Activated T-helper 1 cell treated with anti-CD3 and anti-CD28 coated beads, Interleukin-2, amount 50 U/mL, for 16 hours (primary cell): ENCODE measurements at places on chromosomes 16 and 17.

- no peak for DNase-seq
Observed at GRCh38 chr17:15913826-15914225, 31.1 kb upstream of the ADORA2B start.

DNA sequence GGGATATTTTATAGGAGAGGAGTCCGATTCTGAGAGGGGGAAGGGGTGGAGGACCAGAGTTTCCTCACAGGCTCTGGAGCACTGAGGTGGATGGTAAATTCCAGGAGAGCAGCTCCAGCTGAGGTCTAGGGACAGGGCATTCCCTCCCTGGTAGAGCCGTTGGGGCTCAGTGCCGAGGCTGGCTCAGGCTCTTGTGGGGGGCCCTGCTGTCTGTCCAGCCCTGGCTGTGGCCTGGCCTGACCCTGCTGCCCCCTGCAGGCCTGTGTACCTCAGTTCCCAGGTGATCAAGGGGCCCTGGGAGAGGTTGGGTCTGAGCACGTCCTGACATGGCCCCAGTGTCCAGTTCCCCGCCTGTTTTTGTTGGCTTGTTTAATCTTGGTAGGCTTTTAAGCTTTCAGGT, 16.8 kb downstream of the ZNF750 start:
- no peak for DNase-seq

DNA sequence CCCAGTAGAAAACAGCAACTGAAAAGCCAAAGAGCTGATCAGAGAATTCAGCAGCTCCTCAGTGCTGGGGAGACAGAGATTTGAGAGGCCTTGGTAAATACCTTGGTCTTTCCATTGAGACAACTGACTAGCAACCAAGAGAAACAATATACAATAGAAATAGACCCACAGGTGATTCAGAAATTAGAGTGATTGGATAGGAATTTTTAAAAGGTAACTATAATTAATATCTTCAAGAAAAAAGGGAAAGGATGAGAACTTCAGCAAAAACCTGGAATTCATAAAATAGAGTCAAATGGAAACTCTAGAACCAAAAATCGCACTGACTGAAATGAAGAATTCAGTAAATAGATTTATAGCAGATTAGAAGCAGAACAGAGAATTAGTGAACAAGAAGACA, 32.5 kb upstream of the ITGAX start:
- DNase-seq = no peak

DNA sequence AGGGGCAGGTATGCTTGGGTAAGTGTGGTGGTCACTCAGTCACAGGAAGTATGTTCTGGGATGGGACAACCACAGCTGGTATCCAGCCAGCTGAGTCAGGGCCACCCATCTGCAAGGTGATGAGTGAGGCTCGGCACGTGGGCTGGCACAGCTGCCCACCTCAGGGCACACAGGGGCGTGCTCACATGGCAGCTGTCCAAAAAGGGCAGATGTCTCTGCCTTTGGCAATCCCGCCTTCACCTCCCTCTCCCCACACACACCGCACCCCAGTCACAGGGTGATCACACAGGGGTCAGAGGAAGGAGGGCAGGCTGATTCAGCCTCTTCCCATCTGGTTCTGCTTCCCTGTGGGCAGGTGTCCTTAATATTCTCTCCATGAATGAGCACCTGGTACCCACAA, 85.9 kb upstream of the TOB1 start:
- DNase-seq = no peak

GRCh38 chr17:72512649-72513556, 392.1 kb downstream of the SOX9 start:
- DNase-seq = no peak

DNA sequence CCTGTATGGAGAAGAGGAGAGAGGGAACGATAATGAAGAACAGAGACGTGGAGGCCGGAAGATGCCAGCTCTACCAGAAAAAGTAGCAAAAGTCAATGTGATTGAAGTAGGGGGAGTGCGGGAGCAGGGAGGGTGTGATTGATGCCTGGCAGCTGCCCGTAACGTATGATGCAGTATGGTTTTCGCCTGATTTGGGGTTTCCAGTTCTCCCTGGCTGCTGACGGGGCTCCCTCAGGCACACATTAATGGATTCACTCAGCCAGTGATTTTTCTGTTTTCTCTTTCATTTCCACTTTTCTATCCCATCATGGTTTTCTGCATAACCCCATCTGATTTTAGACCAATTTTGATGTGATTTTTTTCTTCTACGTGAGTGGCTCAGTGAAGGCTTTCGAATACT, 62.1 kb downstream of the PRKCA start:
- DNase-seq = no peak

DNA sequence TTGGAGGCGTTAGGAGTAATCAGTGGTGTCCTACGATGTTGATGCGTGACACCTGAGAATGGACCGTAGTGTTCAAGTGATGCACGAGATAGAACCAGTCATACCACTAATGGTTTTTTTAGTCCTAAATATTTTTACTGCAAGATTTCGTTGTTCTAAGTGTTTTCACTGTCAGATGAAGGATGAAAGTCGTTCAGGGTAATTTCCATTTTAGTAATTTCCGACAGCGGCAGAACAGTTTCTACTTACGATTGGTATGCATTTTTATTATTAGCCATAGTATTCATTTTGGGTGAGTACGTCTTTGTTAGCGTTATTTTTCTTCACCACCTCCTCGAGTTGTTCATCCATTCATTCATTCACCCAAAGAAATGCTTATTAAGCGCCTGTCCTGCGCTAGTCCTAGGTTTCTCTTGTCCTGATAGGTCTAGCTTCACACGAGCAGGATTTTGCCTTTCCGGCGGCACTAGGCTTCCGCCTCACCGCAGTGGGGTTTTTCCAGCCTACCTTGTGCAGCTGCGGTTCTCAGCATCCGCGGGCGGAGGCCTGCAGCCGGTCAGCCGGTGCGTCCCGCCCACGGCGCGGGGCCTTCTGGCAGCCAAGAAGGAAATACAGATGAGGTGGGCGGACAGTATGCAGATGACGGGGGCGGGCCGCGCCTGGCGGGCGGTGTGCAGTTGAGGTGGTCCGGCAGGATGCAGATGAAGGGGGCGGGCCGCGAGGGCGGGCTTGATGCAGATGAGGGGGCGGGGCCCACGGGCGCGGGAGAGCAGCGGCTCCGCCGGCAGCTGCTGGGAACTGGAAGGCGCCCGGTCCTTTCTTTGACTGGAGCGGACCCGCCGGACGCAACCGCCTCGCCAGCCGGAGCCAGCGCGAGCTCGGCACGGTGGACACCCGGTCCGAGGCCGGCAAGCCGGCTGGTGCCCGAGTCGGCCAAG, 146.4 kb downstream of the SPECC1 start:
- peak; percentile 87 for DNase-seq

DNA sequence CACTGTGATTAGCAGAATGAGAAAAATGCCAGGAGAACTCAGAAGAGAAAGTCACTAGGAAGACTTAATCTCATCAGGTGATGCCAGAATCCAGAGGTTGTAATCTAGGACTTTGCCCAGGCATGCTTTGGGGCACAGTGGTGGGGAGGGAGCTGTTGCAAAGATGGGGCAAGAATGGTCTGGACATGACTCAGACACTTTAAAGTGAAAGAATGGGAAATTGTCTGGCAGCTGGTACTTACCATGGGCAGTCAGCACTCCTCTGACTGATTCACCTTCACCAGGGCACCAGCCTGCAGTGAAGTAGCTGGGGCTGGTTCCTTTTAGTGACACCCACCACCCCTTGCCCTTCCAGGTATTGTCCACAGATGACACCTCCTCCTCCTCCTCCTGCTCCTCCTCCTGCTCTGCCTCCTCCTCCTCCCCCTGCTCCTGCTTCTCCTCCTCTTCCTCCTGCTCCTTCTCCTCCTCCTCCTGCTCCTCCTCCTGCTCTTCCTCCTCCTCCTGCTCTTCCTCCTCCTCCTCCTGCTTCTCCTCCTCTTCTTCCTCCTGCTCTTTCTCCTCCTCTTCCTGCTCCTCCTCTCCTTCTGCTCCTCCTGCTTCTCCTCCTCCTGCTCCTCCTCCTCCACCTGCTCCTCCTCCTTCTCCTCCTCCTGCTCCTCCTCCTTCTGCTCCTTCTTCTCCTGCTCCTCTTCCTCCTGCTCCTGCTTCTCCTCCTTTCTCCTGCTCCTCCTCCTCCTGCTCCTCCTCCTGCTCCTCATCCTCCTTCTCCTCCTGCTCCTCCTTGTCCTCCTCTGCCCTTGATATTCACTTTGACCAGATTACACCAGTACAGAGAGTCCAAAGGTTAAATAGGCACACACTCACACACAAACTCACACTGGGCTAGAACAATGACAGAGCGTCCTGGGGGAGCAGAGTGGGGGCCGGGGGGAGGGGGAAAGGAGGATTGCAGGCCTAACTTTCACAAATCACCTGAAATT, at the start of gene CHD9NB:
Gene CHD9NB, minus strand, starts transcription at position 379 of the 983 bp plus-strand sequence. CDS start 8,739 bp downstream, outside the sequence.
- DNase-seq = no peak

- DNase-seq = no peak
Observed at GRCh38 chr17:37327341-37328090, 48.3 kb upstream of the C17orf78 start.

GRCh38 chr17:57834146-57834741, 15.6 kb downstream of the MRPS23 start:
- DNase-seq = no peak

DNA sequence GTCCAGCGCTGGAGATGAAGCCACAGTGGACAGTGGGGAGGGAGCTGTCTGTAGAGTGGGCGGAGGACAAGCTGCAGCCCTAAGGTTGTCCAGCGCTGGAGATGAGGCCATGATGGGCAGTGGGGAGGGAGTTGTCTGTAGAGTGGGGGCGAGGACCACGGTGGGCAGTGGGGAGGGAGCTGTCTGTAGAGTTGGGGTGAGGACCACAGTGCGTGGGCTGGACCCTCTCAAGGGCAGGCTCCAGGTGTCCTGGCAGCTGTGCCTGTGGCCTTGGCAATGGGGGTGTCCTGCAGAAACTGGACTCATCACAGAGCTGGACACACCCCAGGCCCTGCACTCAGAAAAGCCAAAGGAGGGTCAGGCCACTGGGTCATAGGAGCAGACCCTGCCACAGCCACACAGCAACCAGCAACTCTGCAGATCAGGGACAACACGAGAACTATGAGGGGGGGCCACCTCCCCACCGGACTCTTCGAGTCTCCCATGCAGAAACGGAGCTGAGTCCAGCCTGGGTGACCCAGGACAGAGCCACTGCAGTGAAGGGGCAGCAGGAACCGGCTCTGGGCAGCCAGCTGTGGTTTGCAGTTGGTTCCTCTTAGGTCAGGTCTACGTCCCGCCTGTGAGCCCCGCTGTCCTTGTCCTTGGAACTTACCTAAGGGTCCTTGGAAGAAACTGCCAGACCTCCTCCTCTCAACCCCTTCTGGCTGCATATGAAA, 33.4 kb upstream of the CBFA2T3 start:
- no peak for DNase-seq

DNA sequence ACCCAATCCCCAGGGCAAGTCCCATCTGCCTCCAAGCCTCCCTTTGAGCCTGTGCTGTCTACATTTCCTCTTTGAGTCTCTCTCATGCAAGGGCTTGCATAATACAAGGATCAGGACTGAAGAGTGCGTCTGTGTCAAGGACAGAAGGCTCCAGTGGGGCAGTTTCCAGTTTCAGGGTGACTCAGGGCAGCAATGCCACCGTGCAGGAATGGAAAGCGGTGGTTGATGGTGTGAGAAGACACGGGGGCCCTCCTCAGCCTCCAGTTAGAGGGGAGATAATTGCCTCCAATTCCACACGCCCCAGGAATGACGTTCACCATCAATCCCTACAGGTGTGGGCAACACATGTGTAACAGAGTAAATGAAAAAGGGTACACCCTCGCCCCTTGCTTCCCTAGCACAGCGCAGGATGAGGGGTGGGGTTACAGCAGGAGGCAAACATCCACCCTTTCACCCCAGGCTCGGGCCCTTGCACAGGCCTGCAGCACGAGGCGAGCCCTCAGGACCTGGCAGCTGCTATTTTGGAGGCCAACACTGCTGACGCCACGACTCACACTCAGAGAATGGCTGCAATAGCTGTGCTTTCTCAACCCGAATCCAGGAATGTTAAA, 24.8 kb upstream of the SLC25A19 start:
- no peak for DNase-seq

- DNase-seq = no peak
Observed at GRCh38 chr16:62870554-62870953, 834.3 kb upstream of the CDH8 start.

GRCh38 chr16:87647431-87648185, 45.3 kb downstream of the JPH3 start:
- no peak for DNase-seq

GRCh38 chr17:28955408-28955807, 4.1 kb upstream of the PHF12 start:
- DNase-seq = no peak

- DNase-seq = no peak
Observed at GRCh38 chr17:35780950-35781349, 14.5 kb downstream of the MMP28 start.

DNA sequence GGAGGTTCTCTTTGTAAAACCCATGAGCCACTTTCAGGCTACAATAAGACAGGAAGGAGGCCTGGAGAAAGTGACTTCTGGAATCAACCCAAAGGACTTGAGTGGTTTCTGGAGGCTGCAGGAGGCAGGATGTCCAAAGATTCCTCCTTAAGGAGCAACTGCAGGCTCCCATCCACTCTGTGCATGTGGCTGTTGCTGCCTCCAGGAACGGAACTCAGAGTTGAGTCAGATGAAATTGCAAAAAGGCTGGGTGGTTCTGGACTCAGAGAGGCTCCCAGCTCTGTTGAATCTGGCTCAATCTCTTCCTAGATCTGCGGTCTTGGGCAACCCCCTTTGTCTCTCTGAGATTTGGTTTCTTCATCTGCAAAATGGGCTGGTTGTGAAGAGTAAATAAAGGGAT, 197.1 kb downstream of the SHISA9 start:
- DNase-seq = no peak

DNA sequence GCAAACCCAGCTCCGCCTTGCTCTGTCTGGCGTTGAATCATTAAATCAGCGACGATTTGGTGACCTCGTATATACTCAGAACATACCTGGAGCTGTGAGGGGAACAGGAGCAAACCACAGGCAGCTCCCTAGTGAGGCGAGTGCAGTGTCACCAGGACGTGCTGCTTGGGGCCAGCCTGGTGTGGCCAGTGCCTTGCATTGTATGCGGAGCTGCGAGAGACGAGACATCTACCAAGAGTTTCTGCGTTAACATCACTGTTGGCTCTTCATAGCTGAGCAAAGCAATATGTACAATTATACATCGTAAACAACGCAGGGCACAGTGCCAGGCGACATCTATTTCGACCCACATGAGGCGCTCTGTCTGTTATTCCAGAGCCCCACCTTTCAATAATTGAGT, 27.9 kb downstream of the MINK1 start:
- no peak for DNase-seq

GRCh38 chr17:72943826-72944689, 148.4 kb downstream of the SLC39A11 start:
- no peak for DNase-seq

DNA sequence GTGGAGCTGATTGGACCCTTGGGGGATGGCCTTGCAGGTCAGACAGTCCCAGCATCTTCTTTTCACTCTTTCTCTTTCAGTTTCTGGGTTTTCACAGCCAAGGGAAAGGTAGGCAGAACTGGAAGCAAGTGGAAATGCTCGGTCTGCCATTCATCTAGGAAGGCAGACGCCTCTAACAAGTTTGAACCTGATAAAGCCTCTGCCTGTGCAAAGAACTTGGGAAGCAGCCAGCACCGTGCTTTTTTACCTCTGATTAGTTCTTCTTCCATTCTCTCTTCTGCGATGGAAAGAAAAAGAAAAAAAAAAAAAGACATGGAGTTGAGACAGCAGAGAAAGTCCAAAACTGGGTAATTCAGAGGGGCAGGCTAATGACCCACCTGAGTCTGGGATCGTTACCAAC, 997.8 kb upstream of the EEF2KMT start:
- no peak for DNase-seq
